GM12865 (cell line): ENCODE measurements at places on chromosomes 11 and 22.

- peak; percentile 18 for DNase-seq
These were observed 135.0 kb downstream of the CSNK2A3 start for GRCh38 chr11:11217929-11218628.

GRCh38 chr22:45884201-45885062 is 92.5 kb downstream of the WNT7B start:
- no peak for DNase-seq

DNA sequence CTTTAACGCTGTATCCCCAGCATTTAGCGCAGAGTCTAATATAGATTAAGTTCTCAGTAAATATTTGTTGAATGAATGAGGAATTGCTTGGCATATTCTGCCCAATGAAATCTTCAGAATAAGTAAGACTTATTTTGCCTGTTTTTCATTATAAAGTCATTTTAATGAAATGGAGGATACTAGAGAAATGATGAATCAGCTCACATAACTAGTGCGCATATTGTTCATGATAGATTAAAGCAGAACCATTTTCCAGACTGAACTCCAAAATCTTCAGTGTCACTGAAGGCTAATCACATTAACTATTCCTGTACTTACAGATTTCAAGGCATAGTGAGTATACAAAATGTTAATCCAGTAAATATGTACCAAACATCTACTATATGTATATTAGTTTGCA is 29.6 kb downstream of the ACER3 start:
- DNase-seq: no peak

DNA sequence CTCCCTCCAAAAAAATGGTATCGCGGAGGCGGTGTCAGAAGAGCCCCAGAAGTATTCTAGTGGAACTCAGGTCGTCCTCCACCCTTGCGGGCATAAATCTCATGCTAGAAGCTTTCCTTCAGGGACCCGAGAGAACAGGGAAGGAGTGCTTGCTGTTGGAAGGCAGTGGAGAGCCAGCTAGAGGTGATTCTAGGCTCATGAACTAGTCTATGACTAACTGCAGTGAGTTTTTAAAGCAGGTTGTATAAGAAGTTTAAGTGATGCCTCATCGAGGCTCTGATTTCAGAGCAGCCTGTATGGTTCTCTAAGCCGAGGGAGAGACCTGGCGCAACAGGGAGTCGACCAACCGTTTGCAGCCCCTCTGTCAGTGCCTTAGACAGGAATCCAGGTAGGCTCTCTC is 85.7 kb downstream of the TBC1D22A start:
- no peak for DNase-seq

- DNase-seq: no peak
These were observed 78.9 kb upstream of the POU2AF2 start for GRCh38 chr11:111166598-111166997.

- DNase-seq: no peak
These were observed 39.9 kb upstream of the GGTLC2 start for GRCh38 chr22:22604326-22605073.
